Right cardiac atrium (tissue), 5 donors: ENCODE measurements at places on chromosomes 4 and X.
A peak's percentile ranks its signal among the peaks of the same experiment; 100 is the strongest.

GRCh38 chrX:72306085-72306801 is 529 bp upstream of the CITED1 start:
- peak; percentile 44 for DNase-seq

DNA sequence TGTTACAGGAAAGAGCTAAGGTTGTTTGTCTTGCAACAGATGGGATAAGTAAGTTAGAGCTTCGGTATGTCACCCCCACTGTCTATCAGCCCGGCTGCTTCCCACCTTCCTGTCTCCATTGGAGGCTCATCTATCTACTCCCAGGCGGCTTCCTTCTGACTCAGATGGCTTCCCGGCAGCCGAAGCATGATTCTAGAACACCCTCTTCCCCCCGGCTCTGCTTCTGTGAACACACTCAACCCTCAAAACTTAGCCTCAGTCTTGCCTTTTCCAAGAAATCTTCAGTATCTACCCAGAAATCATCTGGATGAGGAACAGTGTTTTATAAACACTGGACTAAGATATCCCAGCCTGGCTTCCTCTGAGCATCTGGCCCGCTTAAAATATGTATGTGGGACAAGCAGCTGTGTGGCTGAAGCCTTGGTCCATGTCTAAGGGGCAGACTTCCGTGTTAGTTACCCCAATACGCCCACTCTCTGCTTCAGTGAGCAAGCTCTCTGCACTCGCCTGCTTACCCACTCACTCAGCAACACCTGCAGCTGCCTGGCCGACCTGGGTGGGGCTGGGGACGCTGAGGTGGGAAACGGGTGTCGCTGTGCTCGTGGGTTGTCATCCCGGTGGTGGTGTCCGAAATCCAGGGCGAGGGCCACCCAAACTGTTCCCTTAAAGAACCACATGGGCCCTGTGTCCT is 12.0 kb upstream of the SLC2A9 start:
- no peak for DNase-seq

DNA sequence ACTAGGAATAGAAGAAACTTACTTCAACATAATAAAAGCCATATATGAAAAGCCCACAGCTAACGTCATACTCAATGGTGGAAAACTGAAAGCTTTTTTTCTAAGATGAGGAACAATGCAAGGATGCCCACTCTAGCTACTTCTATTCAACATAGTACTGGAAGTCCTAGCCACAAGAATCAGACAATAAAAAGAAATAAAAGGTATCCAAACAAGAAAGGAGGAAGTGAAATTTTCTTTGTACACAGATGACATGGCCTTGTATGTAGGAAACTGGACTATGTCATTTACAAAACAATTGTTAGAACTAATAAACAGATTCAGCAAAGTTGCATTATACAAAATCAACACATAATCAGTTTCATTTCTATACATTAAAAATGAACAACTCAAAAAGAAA is 25.5 kb upstream of the NXT2 start:
- DNase-seq = no peak

DNA sequence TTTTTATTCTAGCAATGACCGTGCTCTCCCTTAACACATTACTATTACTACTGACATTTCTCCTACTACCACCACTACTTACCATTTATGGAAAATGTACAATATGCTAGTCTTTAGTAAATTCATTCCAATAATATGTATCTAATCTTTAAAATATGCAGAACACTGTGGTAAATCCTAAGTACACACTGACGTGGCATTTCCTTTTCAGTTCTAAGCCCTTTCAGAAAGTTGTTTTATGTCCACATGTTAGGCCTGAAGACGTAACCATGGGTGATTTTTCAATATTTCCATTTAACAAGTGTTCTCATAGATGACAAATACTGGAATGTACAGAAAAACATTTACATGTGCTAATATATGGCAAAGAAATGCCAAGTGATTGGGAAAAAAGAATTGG is 268.6 kb upstream of the SLIT2 start:
- no peak for DNase-seq

DNA sequence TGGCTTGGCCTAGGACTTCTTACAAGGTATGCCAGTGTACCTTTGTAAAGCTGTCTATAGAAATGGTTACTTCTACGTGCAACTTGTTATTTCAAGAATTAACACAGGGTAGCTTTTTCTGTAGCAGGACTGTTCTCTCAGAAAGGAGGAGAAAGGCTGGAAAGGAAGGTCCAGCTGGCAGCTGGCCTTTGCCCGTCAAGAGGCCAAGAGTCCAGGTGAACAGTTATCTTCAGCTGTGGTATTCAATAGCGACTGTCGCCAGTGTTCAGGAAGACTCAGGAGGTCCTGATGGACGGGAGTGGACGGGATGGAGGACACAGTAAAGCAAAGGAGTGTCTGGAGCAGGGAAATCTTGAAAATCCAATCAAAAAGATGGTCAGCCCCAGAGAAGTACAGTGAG is 4.7 kb downstream of the CYP4V2 start:
- DNase-seq = no peak

- DNase-seq = peak; percentile 82
These were observed 8.1 kb downstream of the RTL5 start for GRCh38 chrX:72123471-72124185.

DNA sequence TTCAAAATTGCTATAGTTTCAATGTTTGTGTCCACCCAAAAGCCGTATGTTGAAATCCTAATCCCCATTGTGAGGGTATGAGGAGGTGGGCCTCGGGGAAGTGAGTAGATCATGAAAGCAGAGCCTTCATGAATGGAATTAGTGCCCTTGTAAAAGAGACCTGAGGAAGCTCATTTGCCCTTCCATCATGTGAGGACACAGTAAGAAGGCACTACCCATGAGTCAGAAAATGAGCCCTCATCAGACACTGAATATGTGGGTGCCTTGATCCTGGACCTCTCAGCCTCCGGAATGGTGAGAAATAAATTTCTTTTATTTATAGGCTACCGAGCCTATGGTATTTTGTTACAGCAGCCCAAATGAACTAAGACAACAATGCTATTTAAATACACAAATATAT is 57.7 kb upstream of the EFHC2 start:
- no peak for DNase-seq

GRCh38 chrX:53223955-53224859 is 800 bp downstream of the KDM5C start:
- DNase-seq = no peak

- DNase-seq = no peak
These were observed 51.2 kb downstream of the IRF2 start for GRCh38 chr4:184423003-184423686.

GRCh38 chr4:174061026-174061425 is 222.4 kb downstream of the FBXO8 start:
- DNase-seq = no peak

GRCh38 chr4:148052448-148052847 is 320.6 kb downstream of the ARHGAP10 start:
- no peak for DNase-seq

DNA sequence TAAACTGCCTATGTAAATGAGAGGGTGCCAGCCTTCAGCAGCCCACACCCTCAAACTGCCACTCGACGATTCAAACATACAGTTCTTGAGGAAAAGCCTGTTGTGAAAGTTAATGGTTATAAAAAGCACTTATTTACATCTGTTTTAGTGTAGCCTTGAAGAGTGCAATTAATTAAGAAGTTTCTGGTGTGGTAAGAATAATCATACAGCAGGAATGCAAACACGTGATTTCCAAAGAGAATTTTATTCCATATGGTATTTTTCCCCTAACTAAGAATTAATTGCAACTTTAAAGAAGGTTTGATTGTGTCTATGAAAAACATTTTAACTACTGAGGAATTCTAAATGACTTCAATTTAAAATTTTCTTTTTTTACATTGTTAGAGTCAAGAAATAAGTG is 176.3 kb upstream of the PITX2 start:
- no peak for DNase-seq

GRCh38 chr4:185096032-185096653 is 46.9 kb upstream of the SLC25A4 start:
- no peak for DNase-seq

- DNase-seq = no peak
These were observed 35.3 kb upstream of the ACSL1 start for GRCh38 chr4:184861047-184861446.

- DNase-seq = no peak
These were observed 116.7 kb downstream of the KLHL8 start for GRCh38 chr4:87103691-87104187.

- no peak for DNase-seq
These were observed 279.6 kb upstream of the EDA2R start for GRCh38 chrX:66918511-66918910.

GRCh38 chr4:181293541-181293940 is 949.7 kb upstream of the TENM3 start:
- no peak for DNase-seq

DNA sequence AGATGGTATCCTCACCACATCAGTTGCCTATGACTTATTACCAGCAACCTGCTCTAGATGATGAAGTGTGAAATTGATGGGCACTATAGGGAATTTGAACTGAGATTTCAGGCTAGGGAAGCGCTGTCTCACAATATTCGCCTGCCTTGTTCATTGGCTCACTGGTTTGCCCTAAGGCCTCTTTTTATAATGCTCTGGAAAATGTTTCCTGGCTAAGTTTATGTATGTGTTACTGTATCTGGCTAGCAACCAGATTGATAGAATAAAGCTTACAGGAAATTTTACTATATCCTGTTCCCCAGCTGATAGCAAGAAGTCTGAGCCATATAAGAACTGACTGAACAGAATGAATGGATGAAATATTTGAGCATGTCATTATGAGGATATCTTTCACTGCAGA is 71.6 kb downstream of the GSTCD start:
- no peak for DNase-seq

- no peak for DNase-seq
These were observed 15.3 kb downstream of the PPARGC1A start for GRCh38 chr4:23874536-23874901.

DNA sequence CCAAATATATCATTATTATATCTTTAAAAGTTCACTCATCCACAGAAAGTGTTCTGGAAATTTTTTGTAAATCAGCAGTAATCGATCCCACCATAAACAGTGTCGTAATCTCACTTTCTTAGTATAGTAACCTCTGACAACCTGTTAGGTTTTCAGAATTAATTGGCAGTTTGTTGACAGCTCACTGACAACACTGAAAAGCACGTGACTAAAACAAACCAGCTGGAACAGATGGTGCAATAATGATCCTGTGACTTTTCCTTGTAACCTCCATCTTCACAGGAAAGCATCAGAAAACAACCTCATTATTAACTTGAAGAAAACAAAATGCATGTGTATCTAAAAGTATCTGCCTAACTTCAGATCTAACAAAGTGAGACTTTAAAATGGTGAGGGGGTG is 48.5 kb downstream of the FSTL5 start:
- no peak for DNase-seq

DNA sequence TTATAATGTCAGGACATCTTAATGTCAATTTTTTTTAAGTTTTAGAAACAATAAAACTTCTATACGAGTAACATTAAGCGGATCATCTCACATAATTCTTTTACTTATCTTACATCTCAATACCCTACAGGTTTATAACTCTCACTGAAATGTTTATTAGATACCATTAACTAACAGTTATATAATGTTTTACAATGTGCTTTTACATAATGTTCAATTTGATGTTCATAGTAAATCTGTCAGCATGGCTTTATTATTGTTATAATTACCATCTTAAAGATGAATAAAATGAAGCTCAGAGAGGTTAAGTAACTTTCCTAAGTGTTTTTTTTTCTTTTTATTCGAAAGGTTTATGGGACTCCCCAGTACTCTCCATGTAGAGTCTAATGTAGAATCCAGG is 33.9 kb upstream of the WDFY3 start:
- no peak for DNase-seq

DNA sequence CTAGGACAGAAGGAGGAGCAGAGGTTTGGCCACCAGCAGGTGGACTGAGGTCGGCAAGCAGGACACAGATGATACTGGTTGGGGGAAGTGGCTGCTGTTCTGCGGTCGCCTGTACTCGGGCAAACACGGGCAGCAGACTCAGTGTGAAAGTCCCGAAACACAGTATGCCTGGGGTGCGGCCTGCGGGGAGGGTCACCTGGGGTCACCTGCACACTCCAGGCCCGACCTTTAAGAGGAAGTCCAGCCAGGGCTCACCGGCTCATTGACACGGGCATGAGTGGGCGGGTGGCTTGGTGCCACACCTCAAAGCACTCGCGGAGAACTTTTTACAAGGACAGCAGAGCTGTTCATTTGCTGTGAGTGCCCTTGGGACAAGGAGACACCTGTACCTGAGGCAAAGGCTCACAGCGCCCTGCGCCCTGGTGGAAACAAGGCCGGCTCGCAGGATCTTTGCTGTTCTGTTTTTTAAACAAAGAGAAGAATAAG is 71.5 kb upstream of the MXD4 start:
- DNase-seq = no peak

DNA sequence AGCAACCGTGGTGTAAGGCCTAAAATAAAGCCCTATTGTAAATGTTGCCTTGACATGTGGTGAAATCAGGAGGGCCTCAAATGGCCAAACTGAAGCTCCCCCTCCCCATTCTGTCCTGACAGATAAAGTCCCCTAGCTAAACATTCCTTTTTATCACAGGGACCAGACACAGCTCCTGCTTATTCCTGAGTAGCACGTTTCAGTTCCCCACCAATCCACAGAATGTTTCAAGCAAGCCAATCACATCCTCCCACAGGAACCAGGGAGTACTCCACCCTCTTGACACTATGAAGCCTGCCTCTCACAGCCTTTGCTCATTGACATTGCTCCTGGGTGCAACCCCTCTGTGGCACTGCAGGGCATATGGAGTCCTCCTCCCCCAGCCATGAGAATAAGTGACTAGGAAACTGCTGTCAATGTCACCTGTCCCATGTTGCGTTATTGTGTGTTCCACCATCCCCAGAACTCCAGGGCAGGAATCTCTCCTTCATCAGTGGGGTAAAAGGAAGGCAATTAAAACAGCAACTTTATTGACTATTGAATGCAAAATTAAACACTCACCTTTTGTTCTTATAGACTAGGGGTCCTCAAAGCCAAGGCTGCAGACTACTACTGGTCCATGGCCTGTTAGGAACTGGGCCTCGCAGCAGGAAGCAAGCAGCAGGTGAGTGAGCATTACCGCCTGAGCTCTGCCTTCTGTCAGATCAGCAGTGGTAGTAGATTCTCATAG is 128.1 kb downstream of the COL25A1 start:
- DNase-seq = no peak

GRCh38 chr4:124710911-124711310 is 1.6 kb downstream of the ANKRD50 start:
- peak; percentile 48 for DNase-seq

DNA sequence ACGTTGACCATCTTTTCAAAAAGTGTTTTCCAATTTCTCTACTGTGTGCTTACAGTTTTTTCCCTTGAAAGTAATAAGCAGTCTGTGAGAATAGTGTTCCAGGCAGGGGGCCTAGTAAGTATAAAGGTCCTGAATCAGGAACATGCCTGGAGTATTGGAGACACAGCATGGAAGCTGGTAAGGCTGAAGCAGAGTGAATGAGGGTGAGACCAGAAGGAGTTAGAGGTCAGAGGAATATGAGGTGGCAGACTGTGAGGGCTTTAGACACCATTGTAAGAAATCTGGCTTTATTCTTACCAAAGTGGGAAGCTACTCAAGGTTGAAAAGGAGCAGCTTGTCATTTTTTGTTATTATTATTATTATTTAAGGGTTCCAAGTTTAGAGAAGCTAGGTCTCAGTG is 107.4 kb downstream of the CT47B1 start:
- DNase-seq = no peak

- no peak for DNase-seq
These were observed 6.2 kb downstream of the PLAC8 start for GRCh38 chr4:83108101-83108861.
